ENCODE measurements at places on chromosomes 11 and 22.

DNA sequence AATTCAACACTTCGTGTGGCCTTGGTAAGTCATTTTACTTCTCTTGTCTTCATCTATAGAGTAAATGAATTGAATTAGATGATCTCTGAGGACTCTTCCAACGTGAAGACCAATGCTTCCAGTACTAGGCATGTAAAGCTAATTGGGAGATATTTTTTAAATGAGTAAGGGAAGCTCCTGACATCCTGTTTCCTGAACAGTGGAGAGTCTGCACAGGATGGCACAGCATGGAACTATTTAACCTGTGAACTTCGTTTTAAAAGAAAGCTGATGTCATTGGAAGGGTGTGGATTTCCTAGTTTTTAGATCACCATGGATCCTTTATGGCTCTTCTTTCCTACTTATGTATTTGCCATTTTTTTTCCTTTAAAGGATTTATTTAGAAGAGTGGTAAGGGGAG lies 48.4 kb upstream of the HSD17B12 start:
- no peak for DNase-seq

DNA sequence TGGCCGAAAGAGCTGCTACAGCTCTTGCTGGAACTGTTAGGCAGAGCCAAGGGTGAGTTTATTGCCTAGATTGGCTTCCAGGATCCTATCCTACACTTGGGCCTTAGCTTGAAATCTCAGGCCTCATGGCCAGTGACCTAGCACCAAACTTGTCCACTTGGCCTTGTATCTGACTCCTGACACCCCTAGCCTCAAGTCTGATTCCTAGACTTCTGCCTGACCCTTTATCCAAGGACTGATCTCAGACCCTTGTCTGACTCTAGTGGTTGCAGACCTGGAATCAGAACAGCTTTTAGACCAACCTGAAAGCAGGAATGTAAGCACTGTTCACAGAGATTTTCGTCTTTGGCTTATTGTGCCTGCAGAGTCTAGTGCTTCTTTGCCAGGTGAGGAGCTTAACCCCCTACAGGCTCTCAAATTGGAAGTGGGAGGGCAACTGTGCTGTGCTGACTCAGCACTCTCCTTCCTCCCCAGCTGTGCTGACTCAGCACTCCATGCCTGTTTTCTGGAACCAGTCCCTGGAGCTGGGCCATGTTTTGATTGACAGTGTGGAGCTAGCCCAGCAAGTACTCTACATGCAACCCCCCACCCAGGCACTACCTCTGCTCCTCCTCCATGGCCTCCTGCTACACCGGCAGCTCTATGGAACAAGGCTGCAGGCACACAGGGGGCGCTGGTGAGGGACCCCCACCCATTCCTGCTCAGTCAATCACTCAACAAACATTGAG lies 35.1 kb downstream of the RRP8 start:
- no peak for DNase-seq

DNA sequence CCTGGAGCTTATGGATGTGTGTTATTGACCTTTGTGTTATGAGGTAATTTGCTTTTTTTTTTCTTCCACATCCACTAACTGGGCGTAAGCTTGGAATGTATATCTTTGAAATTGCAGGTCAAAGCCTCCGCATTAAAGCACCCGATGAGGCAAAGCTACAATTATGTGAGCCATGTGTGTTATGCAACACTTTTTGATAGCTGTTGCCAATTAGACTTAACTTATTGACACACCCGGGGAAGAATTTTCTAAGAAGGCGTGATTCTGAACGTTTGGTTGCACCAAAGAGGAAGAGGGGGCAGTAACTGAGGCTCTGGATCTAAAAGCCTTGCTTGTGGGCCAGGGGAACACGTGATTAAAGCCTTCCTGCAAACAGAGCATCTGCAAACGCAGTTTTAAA lies 610 bp upstream of the TEX12 start:
- no peak for DNase-seq

DNA sequence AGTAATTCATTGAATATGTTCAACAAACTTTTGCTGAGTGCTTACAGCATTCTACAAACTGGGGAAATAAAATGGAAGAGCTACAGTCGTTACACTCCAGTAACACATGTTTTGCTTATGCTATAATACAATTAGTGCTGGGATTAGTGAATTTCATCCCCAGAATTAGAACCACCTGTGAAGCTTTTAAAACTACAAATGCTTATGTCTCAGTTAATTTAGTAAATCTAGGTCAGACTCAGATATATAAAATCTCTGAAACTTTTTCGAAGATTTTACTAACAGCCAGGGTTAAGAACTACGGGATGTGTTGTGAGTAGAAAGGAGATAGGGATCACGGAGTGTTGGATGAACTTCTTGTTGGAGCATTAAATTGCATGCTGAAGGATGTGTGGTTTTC lies 33.7 kb upstream of the EED start:
- DNase-seq, result no peak

DNA sequence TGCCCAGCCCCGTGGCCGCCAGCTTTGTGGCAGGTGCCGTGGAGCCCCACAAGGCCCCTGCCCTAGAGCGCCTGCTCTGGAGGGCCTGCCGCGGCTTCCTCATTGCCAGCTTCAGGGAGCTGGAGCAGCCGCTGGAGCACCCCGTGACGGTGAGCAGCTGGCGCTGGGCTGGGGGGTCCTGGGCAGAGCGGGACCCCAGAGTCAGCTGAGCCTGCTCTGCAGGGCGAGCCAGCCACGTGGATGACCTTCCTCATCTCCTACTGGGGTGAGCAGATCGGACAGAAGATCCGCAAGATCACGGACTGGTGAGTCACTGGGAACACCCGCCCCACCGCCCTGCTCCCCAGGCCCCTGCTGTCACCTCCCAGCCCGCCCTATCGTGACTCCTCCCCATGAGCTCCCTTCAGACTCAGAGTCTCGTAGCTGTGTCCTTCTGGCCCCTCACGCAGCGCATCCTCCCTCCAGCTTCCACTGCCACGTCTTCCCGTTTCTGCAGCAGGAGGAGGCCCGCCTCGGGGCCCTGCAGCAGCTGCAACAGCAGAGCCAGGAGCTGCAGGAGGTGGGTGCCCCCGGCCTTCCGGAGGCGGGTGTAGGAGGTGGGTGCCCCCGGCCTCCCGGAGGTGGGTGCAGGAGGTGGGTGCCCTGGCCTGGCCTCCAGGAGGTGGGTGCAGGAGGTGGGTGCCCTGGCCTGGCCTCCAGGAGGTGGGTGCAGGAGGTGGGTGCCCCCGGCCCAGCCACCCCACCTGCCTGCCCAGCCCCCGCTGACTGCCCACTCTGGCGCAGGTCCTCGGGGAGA lies 4.7 kb downstream of the TCIRG1 start:
- DNase-seq, result peak; percentile 66

GRCh38 chr22:45896153-45896951 lies 80.6 kb downstream of the WNT7B start:
- peak; percentile 77 for DNase-seq

Data from upper lobe of right lung (tissue), 1 donor.